ENCODE measurements at places on chromosomes 1 and 21. TPM values are rescaled to one million over a fixed set of nuclear protein-coding genes. Genes with fewer than 3 reads are reported as not detected.

BLACAT1 gene
- not detected for total RNA-seq

SLC26A9 gene
- total RNA-seq: 0.11 TPM

KRTAP12-2 gene
- total RNA-seq: not detected

SPATA46 gene
- not detected for total RNA-seq

NLRP3 gene
- total RNA-seq: not detected

LCE3C gene
- total RNA-seq: not detected

HCRTR1 gene
- total RNA-seq: not detected

SPRR3 gene
- total RNA-seq: not detected

C1orf87 gene
- total RNA-seq: not detected

NPL gene
- total RNA-seq: 0.94 TPM

KRTAP10-4 gene
- total RNA-seq: not detected

GJA9 gene
- 0.08 TPM for total RNA-seq

IRF6 gene
- 0.28 TPM for total RNA-seq

TMPRSS15 gene
- not detected for total RNA-seq

NECAP2 gene
- 39.4 TPM for total RNA-seq

CRABP2 gene
- 11.6 TPM for total RNA-seq

AMY1A gene
- not detected for total RNA-seq

SEMA6C gene
- total RNA-seq: 0.72 TPM

CRYBG2 gene
- total RNA-seq: 1.7 TPM

KCNC4 gene
- 3.4 TPM for total RNA-seq

All from A549 treated with DMSO at 1 μM for 4 hours (cell line).